Type B pancreatic cell (in vitro differentiated cells): ENCODE measurements at places on chromosomes 12 and 14.

DNA sequence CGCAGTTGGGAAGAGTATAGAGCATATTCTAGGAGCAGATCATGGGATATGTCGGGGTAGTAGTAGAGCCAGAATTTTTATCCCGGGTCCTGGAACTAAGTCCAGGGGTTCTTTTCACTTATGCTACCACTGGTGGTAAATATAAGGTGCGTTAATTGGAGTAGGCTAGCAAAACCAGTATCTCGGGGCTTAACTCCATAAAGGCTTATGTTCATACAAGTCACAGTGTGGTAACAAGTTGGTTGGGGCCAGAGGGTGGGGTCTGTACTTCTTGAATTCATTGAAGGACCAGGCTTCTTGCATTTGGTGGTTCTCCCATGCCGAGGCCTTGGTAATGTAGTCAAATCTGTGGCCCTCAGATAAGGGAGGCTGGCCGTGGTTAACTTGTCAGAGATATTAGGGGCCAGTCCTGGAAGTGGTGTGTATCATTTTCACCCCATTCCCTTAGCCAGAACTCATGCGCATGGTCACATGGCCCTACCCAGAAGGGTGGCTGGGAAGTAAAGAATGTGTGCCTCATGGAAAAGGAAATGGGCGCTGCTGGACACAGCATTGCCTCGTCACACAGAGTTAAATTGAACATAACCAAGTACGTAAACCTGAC is 1.5 kb upstream of the ZNF641 start:
- DNase-seq = no peak

DNA sequence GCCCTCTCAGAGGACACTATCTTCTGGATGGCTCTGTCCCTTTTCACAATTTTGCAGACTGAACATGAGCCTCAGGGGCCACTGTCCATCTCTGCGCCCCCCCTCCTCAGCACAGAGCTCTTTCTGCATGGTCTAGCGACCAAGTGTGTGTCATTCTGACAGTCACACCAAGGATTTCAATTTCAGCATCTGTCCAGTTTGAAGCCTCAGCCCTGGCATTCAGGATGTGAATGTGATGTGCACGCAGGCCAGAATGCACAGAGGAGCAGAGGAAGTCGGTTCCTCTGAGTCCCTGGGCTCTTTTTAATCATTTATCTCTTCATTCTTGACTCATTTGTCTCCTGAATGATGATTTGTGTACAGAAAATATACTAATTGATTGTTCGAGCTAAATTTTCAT is 102.0 kb upstream of the PWP1 start:
- DNase-seq = no peak

DNA sequence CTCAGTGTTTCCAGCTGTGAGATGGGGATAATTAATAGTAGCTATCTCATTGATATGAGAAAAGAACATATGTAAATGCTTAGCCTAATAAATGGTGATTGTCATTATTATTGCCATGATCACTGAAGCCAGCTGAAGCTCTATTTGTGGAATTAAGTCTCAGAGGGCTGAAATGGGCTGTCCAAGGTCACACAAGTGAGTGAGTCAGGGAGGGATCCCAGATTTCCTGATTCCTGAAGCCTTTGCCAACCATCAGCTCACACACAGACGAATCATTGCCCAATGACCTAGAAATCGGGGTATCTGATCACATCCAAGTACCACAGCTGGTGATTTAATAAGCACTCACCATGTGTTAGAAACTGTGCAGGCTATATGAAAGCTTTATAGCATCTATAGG is 21.6 kb upstream of the TMEM229B start:
- DNase-seq = no peak

- no peak for DNase-seq
These were observed 398.4 kb downstream of the NUAK1 start for GRCh38 chr12:105740369-105740768.

DNA sequence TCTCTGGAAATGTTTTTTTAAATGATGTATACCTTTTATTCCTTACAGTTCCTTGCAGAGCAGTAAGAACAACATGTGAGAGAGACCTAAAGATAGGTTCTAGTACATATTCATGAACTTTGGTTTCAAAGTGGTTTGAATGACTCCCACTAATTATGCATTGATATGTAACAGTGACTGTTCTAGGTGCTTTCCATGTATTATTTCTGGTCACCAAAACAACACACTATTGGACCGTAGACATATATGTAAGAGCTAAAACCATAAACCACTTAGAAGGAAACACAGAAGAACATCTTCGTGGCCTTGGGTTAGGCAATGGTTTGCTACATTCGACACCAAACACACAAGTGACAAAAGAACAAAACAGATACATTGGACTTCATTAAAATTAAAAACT is 37.9 kb downstream of the SOX5 start:
- DNase-seq = no peak
